ENCODE measurements at places on chromosomes 2 and 18.

DNA sequence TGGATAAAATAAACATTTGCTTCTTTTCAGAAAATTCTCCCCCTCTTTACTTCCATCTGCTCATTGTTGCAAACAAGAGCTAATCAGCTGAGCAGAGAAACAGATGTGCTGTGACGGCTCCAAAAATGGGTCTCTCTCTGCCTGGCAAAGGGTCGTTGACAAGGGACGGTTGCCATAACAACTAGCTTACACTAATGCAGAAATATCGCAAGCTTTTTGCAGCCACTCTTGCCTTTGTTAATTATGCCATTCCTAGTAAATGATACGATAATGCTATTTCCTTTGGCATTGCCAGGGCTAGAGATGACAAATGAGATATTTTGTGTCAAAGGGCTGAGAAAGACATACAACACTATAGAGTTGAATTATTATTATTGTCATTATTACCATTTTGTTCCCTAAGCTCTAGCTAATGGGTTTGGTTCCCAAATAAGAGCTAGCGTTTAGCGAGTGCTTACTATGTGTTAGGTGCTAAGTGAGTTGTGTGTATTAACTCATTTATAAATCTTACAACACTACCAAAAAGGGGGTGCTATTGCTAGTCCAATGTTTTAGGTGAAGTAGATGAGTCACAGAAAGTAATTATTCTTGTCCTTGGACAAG is 46.8 kb downstream of the MYO3B start:
- no peak for DNase-seq

DNA sequence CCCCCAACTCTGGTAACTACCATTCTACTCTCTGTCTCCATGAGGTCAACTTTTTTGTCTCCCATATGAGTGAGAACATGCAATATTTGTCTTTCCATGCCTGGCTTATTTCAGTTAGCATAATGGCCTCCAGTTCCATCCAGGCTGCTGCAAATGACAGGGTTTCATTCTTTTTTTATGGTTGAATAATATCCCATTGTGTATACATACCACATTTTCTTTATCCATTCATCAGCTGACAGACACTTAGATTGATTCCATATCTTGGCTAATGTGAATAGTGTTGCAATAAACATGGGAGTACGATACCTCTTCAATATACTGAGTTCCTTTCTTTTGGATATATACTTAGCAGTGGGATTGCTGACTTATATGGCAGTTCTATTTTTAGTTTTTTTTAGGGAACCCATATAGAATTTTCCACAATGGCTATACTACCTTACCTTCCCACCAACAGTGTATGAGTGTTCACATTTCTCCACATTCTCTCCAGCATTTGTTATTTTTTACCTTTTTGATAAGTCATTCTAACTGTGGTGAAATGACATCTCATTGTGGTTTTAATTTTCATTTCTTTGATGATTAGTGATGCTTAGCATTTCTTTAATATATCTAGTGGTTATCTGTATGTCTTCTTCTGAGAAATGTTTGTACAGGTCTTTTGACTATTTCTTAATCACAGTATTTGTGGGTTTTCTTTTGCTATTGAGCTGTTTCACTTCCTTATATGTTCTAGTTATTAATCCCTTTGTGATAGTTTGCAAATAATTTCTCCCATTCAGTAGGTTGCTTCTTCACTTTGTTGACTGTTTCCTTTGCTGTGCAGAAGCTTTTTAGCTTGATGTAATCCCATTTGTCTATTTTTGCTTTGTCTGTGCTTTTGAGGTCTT is 112.2 kb downstream of the SRBD1 start:
- no peak for DNase-seq

- no peak for DNase-seq
These were observed 441.3 kb upstream of the SLC14A2 start for GRCh38 chr18:45173799-45174519.

- no peak for DNase-seq
These were observed 354.6 kb upstream of the SETBP1 start for GRCh38 chr18:44325903-44326635.

GRCh38 chr2:145258903-145259579 is 739.1 kb upstream of the ZEB2 start:
- peak; percentile 3 for DNase-seq

DNA sequence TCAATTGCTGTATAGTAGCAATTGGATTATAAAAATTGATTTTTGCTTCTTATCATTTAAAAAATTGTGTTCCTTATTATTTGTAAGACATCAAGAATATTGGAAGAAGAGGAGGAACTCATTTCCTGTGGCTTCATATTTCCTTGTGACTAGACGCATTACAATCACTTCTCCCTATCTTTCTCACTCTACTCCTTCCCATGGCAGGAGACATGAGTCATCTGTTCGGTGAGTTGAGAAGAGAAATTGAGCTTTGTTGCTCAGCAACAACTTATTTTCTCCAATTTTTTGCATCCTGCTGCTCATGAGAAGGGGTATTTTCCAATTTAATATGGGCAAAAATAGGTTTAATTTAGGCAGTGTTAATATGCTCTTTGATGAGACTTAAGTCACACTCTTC is 1783.9 kb downstream of the SUCLG1 start:
- no peak for DNase-seq
